ENCODE measurements at places on chromosomes 12 and 14. TPM values are rescaled to one million over a fixed set of nuclear protein-coding genes. Genes with fewer than 3 reads are reported as not detected.
A peak's percentile ranks its signal among the peaks of the same experiment; 100 is the strongest.

The SLC17A8 gene
- total RNA-seq: not detected

The SYT1 gene
- not detected for total RNA-seq

The ADCY4 gene
- 1.6 TPM for total RNA-seq

The OTUB2 gene
- 1.3 TPM for total RNA-seq

The NID2 gene
- total RNA-seq: 0.09 TPM

The EIF2S3B gene
- total RNA-seq: 0.62 TPM

The ERP27 gene
- total RNA-seq: 1.5 TPM

- H3K36me3 ChIP-seq: peaks cover 2% of the 10 kb centered on the region
- H3K4me3 ChIP-seq: no peak overlapping the region
- peaks cover 3% of the 10 kb centered on the region for H3K4me1 ChIP-seq
- no peak overlapping the region for H3K27ac ChIP-seq
- no peak for DNase-seq
These were observed 238.0 kb upstream of the FOXN3 start for GRCh38 chr14:89654998-89655397.

- DNase-seq: no peak
- no peaks in the 10 kb centered on the region for H3K36me3 ChIP-seq
- peaks cover 10% of the 10 kb centered on the region for H3K27me3 ChIP-seq
- no peak overlapping the region for H3K27ac ChIP-seq
These were observed 19.7 kb upstream of the TMED10 start for GRCh38 chr14:75196064-75196463.

- H3K27me3 ChIP-seq: peaks cover 11% of the 10 kb centered on the region
- H3K36me3 ChIP-seq: no peaks in the 10 kb centered on the region
- no peak overlapping the region for H3K27ac ChIP-seq
These were observed 16.2 kb upstream of the RNASE1 start for GRCh38 chr14:20818861-20819260.

GRCh38 chr14:54776361-54777001 lies 126.1 kb downstream of the GCH1 start:
- peaks cover 38% of the 10 kb centered on the region for H3K4me1 ChIP-seq
- peak overlapping the region; percentile 49 for H3K27ac ChIP-seq
- peaks cover 5% of the 10 kb centered on the region for H3K36me3 ChIP-seq
- peaks cover 5% of the 10 kb centered on the region for H3K27me3 ChIP-seq

DNA sequence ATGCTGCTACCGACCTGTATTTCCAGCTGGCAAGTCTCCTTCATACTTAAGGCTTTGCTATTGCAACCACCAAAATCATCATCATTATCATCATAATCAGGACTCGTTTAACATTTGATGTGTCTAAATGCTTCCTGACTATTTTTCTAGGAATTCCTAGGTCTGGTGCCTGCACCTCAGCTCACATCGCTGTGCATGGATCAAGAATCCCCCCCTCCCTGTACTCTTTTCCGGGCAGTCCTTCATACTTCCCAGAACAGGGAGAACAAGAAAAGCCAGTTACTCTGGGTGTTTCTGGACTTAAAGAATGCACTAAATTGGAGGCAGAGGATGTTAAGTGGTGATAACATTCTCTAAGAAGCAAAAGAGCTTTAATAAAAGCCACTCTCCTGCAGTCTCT lies 9.4 kb downstream of the ERP27 start:
- no peak overlapping the region for H3K4me3 ChIP-seq
- H3K27me3 ChIP-seq: no peaks in the 10 kb centered on the region
- no peak for DNase-seq
- peaks cover 42% of the 10 kb centered on the region for H3K36me3 ChIP-seq
- no peak overlapping the region for H3K27ac ChIP-seq

DNA sequence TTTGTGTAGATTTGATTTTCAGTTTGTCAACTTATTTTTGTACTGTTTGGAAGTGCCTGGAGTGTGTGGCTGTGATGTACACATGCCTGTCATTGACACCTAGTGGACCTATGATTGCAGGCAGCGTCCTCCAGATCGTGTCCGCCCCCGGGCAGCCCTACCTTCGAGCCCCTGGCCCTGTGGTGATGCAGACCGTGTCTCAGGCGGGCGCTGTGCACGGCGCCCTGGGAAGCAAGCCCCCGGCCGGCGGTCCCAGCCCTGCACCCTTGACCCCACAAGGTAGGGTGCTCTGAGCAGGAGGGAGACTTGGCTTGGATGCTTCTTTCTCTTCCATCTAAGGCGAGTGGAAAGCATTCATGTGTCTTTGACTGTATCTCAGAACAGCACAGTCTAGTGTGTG lies 75.8 kb downstream of the EP400 start:
- H3K27me3 ChIP-seq: no peaks in the 10 kb centered on the region
- H3K4me3 ChIP-seq: no peak overlapping the region
- DNase-seq: no peak
- H3K36me3 ChIP-seq: peaks cover 58% of the 10 kb centered on the region

DNA sequence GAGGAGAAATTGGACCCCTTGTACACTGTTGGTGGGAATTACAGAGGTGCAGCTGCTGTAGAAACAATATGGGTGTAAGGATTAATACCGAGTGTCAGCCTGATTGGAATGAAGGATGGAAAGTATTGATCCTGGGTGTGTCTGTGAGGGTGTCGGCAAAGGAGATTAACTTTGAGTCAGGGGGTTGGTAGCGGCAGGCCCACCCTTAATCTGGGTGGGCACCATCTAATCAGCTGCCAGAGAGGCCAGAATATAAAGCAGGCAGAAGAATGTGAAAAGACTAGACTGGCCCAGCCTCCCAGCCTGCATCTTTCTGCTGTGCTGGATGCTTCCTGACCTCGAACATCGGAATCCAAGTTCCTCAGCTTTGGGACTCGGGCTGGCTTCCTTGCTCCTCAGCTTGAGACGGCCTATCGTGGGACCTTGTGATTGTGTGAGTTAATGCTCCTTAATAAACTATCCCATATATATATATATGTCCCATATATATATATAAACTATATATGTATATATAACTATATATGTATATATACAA lies 38.4 kb upstream of the PPP2R5C start:
- H3K4me1 ChIP-seq: peaks cover 41% of the 10 kb centered on the region
- H3K36me3 ChIP-seq: no peaks in the 10 kb centered on the region
- no peaks in the 10 kb centered on the region for H3K27me3 ChIP-seq
- H3K4me3 ChIP-seq: peak overlapping the region; percentile 22
- H3K27ac ChIP-seq: peak overlapping the region; percentile 95
- peak; percentile 58 for DNase-seq

DNA sequence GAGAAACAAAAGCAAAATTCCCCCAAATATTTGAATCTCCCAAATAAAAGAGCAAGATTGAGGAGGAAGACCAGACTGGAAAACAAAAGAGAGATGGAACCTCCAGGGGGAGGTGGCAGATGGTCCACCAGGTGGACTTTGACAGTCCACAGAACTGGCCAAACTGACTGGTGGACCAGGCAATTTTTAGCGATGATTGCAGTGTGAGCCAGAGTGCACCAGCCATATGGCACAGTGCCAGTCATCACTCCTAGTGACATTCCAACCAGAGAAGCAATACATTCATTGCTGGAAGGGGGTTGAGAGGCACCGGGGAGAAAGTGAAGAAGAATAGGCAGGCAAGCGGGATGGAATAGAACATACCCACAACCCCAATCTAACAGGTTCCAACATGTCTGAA lies 182.9 kb downstream of the EXOC5 start:
- no peak overlapping the region for H3K27ac ChIP-seq
- H3K36me3 ChIP-seq: no peaks in the 10 kb centered on the region
- no peak for DNase-seq
- no peaks in the 10 kb centered on the region for H3K4me1 ChIP-seq
- H3K27me3 ChIP-seq: peaks cover 5% of the 10 kb centered on the region

GRCh38 chr14:104131968-104132732 lies 6.2 kb upstream of the KIF26A start:
- H3K27me3 ChIP-seq: peaks cover 24% of the 10 kb centered on the region
- peaks cover 4% of the 10 kb centered on the region for H3K4me1 ChIP-seq
- H3K27ac ChIP-seq: no peak overlapping the region
- no peak for DNase-seq
- no peaks in the 10 kb centered on the region for H3K36me3 ChIP-seq

DNA sequence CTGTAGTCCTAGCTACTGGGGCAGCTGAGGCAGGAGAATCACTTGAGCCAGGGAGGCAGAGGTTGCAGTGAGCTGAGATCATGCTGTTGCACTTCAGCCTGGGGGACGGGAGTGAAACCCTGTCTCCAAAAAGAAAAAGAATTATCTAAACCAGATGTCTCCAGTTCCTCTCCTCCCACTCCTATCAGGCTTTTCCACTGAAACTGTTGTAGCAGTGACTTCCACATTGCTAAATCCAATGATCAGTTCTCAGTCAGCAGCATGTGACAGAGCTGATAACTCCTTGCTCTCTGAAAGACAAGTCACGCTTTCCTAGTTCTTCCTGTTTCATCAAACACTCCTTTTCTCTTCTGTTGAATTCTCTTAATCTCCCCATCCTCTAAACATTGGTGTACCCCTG lies 8.6 kb downstream of the SLC38A6 start:
- H3K27me3 ChIP-seq: no peaks in the 10 kb centered on the region
- H3K4me3 ChIP-seq: no peak overlapping the region
- no peaks in the 10 kb centered on the region for H3K36me3 ChIP-seq
- no peak for DNase-seq

- H3K27me3 ChIP-seq: peaks cover 7% of the 10 kb centered on the region
- H3K36me3 ChIP-seq: no peaks in the 10 kb centered on the region
- H3K4me3 ChIP-seq: no peak overlapping the region
- H3K27ac ChIP-seq: no peak overlapping the region
- no peak for DNase-seq
- no peaks in the 10 kb centered on the region for H3K4me1 ChIP-seq
These were observed 522.3 kb downstream of the MED13L start for GRCh38 chr12:115755061-115755724.

- peaks cover 18% of the 10 kb centered on the region for H3K4me1 ChIP-seq
- no peak overlapping the region for H3K27ac ChIP-seq
- peak; percentile 69 for DNase-seq
- H3K4me3 ChIP-seq: no peak overlapping the region
- peaks cover 37% of the 10 kb centered on the region for H3K36me3 ChIP-seq
These were observed 628 bp downstream of the SNRPF start for GRCh38 chr12:95859344-95859816.

- H3K36me3 ChIP-seq: peaks cover 9% of the 10 kb centered on the region
- H3K27me3 ChIP-seq: no peaks in the 10 kb centered on the region
- no peak overlapping the region for H3K4me3 ChIP-seq
These were observed 3.0 kb upstream of the PRMT5 start for GRCh38 chr14:22932146-22932545.

DNA sequence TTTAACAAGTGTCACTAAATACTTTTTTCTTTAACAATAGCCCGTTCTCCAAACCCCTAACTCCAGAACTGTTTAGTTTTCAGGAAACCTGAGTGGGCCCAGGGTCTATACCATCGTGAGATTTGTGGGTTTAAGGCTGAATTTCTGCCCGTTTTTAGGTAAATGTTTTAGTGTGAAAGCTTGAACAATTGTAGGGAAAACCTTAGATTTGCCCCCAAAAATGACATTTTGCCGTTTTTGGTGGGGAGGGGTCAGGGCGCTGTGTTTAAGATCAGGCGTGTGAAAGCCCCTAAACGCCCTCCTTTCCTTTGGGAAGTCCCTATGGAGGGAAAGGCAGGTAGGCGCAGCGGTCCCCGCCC lies 320 bp upstream of the PRPF39 start:
- no peak for DNase-seq
- H3K36me3 ChIP-seq: peaks cover 25% of the 10 kb centered on the region
- peak overlapping the region; percentile 98 for H3K27ac ChIP-seq
- peaks cover 32% of the 10 kb centered on the region for H3K4me1 ChIP-seq

DNA sequence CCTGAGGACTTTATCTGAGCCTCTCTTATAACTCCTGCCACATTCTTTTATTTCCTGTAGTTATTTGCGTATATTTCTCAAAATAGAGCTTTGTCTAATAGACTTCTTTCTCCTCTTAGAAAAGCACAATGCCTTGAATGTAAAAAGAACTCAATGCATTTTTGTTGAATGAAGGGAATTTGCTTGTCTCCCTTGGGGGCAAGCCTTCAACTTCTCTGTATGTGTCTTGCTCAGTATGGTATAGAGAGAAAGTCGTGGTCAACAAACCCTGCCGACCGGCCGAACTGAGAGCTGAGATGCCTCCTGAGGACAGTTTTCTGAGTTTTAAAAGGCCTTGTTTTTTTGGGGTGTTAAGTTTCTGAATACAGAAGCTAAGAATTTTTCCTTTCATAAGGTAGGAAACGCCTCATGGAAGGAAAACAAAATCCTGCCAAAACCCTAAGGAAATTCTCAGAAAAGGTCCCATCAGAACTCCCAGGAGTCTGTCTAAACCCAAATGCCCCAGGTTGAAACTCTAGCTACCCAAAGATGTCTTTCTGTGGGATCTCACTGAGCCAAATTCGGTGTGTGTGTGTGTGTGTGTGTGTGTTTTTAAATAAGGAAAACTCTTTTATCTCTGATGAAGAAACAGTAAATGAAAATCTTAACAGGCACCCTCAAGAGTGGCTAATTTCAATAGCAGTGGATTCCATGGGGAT lies 136.6 kb downstream of the C12orf75 start:
- H3K4me1 ChIP-seq: no peaks in the 10 kb centered on the region
- no peak overlapping the region for H3K4me3 ChIP-seq
- DNase-seq: no peak
- no peak overlapping the region for H3K27ac ChIP-seq
- H3K27me3 ChIP-seq: peaks cover 17% of the 10 kb centered on the region

- peaks cover 2% of the 10 kb centered on the region for H3K36me3 ChIP-seq
- H3K4me3 ChIP-seq: no peak overlapping the region
- H3K27me3 ChIP-seq: peaks cover 10% of the 10 kb centered on the region
- DNase-seq: no peak
These were observed 3.0 kb downstream of the ARHGAP5 start for GRCh38 chr14:32080001-32080510.
